ENCODE measurements at places on chromosomes 6 and 20. TPM values are rescaled to one million over a fixed set of nuclear protein-coding genes. Genes with fewer than 3 reads are reported as not detected.

DNA sequence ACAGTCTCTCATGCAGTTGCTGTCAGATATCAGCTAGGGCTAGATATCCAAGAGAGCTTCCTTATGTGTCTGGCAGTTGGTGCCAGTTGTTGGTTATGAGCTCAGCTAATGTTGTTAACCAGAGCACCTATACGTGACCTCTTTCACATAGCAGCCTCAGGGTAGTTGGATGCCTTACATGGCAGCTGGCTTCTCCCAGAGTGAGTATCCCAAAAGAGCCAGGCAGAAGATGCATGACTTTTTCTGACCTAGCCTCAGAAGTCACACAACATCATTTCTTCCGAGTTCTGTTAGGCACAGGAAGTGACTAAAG is 175.7 kb downstream of the VEGFA start:
- DNase-seq = no peak

PRSS35 gene
- total RNA-seq = 0.66 TPM

OR2B6 gene
- not detected for total RNA-seq

DNA sequence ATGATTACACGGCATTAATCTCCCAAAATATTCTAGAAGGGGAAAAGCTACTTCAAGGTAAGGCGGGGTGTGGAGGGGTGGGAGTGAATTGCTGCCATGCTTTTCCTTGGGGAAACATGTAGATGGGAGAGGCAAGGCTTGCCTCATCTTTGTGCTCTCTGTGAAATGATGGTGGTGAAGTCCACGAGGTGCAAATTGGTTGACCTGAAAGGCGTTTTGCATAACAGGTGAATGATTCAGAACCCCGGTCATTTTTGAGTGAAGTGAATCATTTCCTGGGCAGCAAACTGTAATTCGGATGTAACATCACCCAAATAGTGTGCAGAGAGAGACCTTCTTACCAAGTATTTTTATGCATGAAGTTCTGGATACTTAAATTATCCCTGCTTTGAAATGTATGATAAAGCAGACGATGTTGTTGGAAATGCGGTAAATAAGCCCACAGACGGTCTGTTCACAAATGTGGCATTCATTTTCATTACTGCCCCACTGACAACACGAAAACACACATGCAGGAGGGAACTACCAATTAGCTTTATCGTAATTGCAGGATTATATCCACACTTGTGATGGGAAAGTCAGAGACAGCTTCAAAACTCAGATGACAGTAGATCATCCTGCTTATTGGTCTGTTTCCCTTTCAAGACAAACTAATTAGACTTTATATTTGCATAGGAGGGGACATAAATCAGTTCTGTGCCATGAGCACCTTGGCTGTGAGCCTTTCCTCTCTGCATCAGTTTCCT is 3.0 kb downstream of the CDH4 start:
- no peak for DNase-seq

GRCh38 chr20:53319716-53320115 is 273.9 kb downstream of the ZNF217 start:
- no peak for DNase-seq

RIPPLY2 gene
- total RNA-seq = 0.38 TPM

- DNase-seq = no peak
These were observed 35.4 kb downstream of the CEP250 start for GRCh38 chr20:35490736-35491181.

DNA sequence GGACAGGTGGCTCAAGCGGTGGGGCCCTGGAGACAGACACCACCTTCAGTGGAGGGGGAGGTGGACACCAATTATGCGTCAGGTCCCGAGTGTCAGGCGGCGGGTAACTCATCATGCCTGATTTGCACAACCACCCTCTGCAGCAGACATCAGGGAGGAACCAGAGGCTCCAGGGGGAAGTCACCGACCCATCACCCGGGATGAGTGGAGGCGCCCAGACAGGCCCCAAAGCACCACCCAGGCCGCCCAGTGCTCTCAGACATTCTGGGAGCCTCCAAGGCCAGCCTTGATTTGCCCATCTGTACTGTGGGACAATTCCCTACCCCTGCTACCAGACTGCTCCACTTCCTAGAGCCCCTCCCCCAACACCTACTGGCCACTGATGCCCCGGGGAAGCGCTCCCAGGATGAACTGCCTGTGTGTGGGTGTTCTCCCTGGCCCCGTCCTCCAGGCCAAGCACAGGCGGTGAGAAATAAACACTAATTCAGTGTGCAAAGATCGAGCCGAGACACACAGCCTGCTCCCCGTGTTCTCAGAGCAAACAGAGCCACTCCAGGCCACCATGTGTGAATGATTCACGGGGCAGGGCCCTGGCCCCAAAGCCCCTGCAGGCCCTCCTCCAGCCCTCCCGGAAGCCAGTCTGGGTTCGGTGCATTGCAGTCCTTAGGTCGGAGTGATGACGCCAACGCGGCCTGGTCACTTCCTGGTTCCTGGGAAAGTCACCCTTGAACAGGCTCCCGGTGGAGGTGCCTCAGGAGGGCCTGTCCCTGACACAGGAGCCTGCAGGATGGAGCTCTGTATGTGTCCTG is 107.2 kb downstream of the ASXL1 start:
- peak; percentile 80 for DNase-seq

AKAP12 gene
- total RNA-seq = 84.6 TPM

SIRPD gene
- total RNA-seq = 0.35 TPM

DNA sequence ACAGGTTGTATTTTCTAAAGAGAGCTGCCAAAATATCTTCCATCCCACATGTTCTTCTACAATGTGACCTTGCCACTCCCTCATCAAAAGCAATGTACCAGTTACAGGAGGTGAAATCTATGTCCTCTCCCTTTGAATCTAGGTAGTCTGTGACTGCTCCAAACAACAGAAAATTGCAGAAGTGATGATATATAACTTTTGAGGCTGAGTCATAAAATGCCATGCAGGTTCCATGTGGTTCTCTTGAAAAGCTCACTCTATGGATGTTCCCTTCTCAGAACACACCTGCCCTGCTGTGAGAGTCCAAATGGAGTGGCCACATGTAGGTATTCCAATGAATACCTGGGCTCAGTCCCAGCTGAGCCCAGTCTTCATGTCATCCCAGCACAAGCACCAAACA is 16.9 kb upstream of the PHIP start:
- no peak for DNase-seq

GRCh38 chr6:32182555-32182981 is 1.5 kb downstream of the AGER start:
- peak; percentile 72 for DNase-seq

SLC35F1 gene
- 0.63 TPM for total RNA-seq

DNA sequence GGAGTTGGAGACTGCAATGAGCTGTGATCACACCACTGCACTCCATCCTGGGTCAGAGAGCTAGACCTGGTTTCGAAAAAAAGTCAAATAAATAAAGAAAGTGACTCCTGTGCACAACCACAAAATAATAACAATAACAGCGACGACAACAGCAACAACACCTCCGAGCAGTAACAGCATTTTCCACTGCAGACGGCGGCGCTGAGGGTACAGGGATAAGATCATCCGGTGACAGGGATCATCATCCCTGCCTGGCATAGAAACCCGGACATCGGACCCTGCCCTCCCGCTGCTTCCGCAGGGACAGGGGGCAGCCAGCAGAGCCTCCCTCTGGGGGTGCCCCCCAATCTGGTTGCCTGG is 11.5 kb downstream of the SRXN1 start:
- peak; percentile 67 for DNase-seq

GRCh38 chr6:48919555-48919954 is 543.5 kb downstream of the MMUT start:
- DNase-seq = no peak

DNA sequence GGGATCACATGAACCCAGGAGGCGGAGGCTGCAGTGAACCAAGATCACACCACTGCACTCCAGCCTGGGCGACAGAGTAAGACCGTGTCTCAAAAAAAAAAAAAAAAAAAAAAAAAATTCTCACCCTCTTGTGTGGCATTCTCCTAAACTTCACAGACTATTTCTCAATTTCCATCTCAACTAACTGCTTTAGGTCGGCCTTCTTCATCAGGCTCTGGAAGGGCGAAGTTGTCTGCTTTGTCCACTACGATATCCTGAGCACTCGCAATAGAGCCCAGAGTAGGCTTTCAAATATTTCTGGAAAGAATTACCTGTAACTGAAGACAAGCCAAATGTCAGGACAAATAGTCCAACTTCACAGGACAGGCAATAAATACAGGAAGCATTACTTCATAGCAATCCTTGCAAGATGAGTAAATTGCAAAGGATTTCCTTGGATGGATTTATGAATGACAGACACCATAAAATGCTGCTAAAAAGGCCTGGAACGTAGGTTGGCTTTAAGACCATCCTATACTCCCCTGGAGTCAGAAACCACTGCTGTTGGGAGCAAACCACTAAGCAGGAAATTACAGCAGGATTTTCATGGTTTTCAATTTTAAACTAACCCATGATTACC is 116.3 kb upstream of the SLC2A12 start:
- no peak for DNase-seq

DNA sequence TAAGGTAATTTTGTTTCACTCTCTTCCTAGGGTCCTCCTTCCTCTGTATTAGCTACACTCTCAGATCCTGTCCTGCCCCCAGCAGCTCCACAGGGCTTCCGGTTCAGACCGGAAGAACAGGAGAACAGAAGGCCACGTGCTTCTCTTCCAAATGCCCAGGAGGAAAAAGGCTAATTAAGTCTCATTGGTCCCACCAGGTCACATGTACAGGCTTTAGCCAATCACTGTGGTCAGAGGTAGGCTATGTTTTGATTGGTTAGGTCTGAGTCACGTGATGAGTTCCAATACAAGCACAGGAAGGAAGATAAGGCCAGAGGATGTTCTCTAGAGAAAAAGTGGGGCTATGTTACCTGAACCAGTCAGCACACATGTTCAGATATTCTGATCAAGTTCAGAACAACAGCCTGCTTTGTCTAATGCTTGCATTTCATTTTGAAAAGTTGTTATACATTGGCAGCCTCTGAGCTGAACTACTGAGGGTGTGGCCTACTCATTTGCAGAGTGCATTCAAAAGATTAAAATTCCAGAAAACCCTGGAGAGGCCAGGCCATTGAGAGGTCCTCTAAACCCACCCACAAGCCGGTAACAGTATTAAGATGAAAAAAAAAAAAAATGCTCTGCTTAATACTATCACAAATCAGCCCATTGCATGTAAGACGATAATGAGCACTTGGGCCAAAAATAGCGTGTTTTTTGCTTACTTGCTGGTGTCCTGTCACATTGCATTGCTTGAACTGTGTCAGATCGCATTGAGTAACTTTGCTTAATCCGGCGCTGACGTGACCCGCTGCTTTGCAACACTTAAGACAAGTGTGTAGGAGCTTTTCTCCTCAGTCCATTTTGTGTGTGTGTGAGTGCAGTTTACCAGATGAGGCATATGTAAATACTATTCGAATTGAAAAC is 170.3 kb downstream of the TSHZ2 start:
- DNase-seq = no peak

NFKBIL1 gene
- total RNA-seq = 20.0 TPM

TMEM200A gene
- total RNA-seq = 17.9 TPM

PHACTR3 gene
- 12.3 TPM for total RNA-seq

CAGE1 gene
- total RNA-seq = not detected

GRCh38 chr20:44207126-44207723 is 3.3 kb downstream of the OSER1 start:
- no peak for DNase-seq

DNA sequence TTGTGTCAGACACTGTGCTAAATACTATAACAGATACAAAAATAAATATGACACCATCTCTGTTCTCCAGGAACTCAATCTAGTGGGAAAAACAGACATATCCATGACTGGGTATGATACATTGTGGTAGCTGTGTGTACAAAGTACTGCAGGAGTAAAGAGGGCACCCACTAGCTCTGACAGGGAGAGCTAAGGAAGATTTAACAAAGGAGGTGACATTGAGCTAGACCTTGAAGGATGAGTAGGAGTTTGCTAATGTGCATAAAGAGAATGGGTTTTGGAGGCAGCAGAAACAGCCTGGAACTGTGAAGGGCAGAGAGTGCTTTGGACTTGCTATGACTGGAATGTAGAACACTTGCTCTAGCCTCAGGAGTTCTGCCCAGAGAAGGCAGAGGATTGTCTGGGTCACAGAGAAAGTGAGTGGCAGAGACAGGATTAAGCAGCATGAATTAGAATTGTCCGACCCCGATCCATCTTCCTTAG is 14.4 kb downstream of the MMP24 start:
- no peak for DNase-seq

DNA sequence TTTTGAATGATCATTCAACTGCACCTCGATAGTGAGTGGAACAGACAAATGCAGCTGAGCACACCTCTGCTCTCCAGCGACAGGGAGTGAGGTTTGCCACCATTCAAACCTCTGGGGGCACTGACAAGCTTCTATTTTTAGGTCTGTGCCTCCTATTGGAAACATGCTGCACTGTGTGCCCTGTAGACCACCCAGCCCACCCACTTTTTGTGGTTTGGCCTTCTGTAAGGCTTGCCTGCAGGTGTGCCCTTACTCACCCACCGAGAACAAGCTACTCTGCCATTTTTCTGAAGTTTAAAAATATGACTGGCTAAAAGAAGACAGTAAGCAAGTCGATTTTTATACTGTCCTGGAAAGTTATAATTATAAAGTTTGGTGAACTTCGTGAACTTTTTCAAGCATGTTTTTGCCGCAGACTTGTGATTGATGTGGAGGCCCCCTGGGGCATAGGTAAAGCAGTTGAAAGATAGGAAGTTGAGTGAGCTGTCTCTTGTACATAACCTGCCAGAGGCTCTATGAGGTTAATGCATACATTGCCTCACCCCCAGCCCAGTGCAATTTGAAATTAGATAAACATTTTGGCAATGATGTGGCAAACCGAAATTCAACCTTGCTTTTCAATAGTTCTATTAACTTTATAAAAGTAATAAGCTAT is 53.8 kb downstream of the ADGRG6 start:
- DNase-seq = no peak

CALHM4 gene
- total RNA-seq = not detected

ULBP3 gene
- 5.0 TPM for total RNA-seq

DNA sequence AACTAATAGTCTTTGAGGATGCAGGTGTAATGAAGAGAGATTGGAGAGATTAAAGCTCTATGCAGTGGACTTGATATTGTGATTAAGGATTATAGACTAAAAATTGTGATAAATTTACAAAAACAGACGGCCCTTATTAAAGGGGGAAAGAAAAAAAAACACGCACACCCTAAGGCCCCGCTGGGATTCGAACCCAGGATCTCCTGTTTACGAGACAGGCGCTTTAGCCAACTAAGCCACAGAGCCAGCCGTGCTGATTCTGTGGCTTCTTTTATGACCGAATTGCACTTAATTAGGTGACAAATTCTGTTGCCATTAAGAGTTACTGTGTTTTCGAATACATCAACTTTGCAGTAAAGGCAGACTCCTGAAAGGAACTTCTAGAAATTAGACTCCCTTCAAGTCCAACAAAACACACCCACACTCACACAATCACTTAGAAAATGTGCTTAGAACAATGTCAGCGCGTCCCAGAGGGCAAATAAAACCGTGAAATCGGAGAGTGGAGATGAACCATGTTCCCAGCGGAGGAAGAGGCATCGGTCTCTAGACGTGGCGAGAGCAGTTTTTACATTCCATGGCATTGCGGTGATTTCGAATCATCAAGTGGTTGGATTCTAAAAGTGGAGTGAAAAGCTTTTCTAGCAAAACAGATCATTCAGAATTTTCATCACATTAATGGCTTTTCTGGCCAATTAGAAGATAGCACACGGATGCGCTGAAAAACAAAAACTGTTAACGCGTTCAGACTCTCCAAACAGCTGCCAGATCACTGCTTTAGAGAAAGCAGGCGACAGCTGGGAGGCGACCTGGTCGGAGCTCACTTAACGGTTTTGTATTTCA is 122.6 kb downstream of the GPX5 start:
- no peak for DNase-seq
